ENCODE measurements at places on chromosomes 1 and 21. TPM values are rescaled to one million over a fixed set of nuclear protein-coding genes. Genes with fewer than 3 reads are reported as not detected.

The MUL1 gene
- 36.0 TPM for total RNA-seq

- no peaks in the 10 kb centered on the region for H3K4me1 ChIP-seq
- no peak overlapping the region for H3K27ac ChIP-seq
- H3K4me3 ChIP-seq: no peak overlapping the region
- H3K27me3 ChIP-seq: no peaks in the 10 kb centered on the region
- DNase-seq: no peak
Measured at GRCh38 chr1:195185321-195185720, 1422.9 kb downstream of the KCNT2 start.

- H3K36me3 ChIP-seq: no peaks in the 10 kb centered on the region
- H3K27ac ChIP-seq: no peak overlapping the region
- H3K4me3 ChIP-seq: no peak overlapping the region
- no peak for DNase-seq
Measured at GRCh38 chr1:168442931-168443330, 100.9 kb downstream of the XCL2 start.

- no peak overlapping the region for H3K4me3 ChIP-seq
- H3K27me3 ChIP-seq: peaks cover 7% of the 10 kb centered on the region
- H3K36me3 ChIP-seq: no peaks in the 10 kb centered on the region
- H3K27ac ChIP-seq: no peak overlapping the region
- DNase-seq: no peak
- H3K4me1 ChIP-seq: no peaks in the 10 kb centered on the region
Measured at GRCh38 chr1:37776946-37777516, 12.1 kb upstream of the EPHA10 start.

GRCh38 chr1:240341365-240342250 is 249.9 kb downstream of the FMN2 start:
- no peak overlapping the region for H3K27ac ChIP-seq
- H3K4me3 ChIP-seq: no peak overlapping the region
- no peaks in the 10 kb centered on the region for H3K36me3 ChIP-seq

- no peaks in the 10 kb centered on the region for H3K36me3 ChIP-seq
- no peak for DNase-seq
- no peak overlapping the region for H3K4me3 ChIP-seq
- H3K4me1 ChIP-seq: no peaks in the 10 kb centered on the region
Measured at GRCh38 chr1:65105596-65105995, 42.4 kb upstream of the AK4 start.

The MATN1 gene
- total RNA-seq: 0.08 TPM

- H3K27me3 ChIP-seq: no peaks in the 10 kb centered on the region
- H3K4me3 ChIP-seq: no peak overlapping the region
- no peaks in the 10 kb centered on the region for H3K4me1 ChIP-seq
- no peak for DNase-seq
Measured at GRCh38 chr1:107451715-107452114, 310.9 kb downstream of the NTNG1 start.

The SNRPE gene
- 97.7 TPM for total RNA-seq

The INSRR gene
- total RNA-seq: not detected

The TMEM52 gene
- total RNA-seq: 1.2 TPM

The TPTE gene
- total RNA-seq: not detected

DNA sequence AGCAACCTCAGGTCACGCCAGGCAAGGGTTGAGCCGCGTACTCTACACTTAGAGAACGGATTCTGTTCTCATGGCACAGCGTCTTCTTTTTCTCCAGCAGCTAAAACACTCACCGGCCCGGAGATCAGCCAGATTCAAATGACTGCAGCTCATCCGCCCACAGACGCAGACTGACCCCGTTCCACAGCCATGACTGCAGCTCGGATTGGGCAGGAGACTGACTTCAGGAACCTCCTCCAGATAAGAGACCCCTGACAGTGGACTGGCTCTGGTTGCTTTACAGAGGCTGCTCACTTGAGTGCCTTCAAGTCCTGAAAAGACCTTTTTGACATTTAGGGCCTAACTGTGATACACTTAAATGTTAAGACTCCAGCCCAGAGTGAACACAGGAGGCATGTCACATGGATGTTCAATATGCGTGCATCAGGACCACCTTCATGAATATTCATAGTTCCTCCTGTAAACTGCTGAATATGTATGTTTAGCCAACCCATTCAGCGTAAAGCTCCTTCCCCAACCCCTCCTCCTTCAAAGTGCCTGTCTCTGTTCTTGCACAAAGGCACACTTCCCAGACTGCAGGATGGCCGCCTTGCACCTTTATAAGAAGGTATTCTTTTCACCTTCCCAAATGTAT is 42.6 kb downstream of the BACE2 start:
- no peak overlapping the region for H3K27ac ChIP-seq
- no peak for DNase-seq
- H3K4me1 ChIP-seq: no peaks in the 10 kb centered on the region

DNA sequence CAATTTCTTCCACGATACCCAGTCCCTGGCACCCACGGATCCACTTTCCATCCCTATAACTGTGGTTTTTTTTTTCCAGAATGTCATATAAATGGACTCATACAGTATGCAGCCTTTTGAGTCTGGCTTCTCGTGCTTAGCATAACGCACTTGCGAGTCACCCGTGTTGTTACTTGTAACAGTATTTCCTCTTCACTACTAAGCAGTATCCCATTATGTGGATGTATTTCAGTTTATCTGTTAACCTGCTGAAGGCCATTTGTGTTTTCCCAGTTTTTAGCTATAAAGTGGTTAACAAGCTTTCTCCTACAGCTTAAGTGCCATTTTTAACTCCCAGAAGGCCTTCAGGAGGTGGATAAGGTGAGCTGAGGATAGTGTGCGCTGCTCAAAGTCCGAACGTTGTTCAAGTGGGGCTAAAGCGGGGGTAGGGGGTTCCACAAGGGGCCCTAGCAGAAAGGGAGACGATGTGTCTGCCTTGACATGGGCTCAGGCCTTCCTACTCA is 829 bp downstream of the ADAR start:
- peak overlapping the region; percentile 81 for H3K4me3 ChIP-seq
- H3K4me1 ChIP-seq: peaks cover 17% of the 10 kb centered on the region

GRCh38 chr1:88851303-88852063 is 39.9 kb downstream of the GTF2B start:
- H3K27ac ChIP-seq: no peak overlapping the region
- H3K27me3 ChIP-seq: no peaks in the 10 kb centered on the region
- no peak overlapping the region for H3K4me3 ChIP-seq
- no peaks in the 10 kb centered on the region for H3K4me1 ChIP-seq
- H3K36me3 ChIP-seq: peaks cover 56% of the 10 kb centered on the region

DNA sequence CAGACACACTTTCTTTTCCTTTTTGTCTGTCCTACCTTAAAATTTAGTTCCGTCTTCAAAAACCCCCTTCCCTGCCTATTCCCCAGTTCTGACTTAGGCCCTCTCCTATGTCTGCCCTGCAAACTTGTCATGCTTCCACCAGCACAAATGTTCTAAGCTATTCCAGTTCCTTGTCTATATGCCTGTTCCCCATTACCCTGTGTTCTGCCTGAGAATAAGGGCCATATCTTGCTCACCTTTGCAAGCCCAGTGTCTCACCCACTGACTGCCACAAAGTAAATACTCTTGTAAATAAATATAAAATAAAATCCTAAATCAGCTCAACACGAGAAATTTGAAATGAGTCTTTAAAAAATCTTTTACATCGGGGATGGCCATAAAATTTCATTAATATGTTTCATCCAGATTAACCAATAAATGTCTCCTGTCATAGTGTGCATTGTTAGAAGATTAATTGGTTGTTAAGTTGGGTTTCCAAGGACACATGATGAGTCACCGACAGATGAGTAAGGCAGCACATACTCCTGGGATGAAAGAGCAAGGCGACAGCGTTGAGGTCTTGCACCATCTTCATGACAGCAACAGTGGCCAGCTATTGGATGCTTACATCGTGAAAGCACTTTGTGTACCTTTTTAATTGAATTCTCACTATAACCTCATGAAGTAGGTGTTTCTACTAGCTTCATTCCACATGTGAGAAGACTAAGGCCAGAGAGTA is 92.6 kb upstream of the NGF start:
- no peaks in the 10 kb centered on the region for H3K4me1 ChIP-seq
- H3K27me3 ChIP-seq: no peaks in the 10 kb centered on the region
- DNase-seq: no peak
- H3K27ac ChIP-seq: no peak overlapping the region
- no peaks in the 10 kb centered on the region for H3K36me3 ChIP-seq
- H3K4me3 ChIP-seq: no peak overlapping the region

DNA sequence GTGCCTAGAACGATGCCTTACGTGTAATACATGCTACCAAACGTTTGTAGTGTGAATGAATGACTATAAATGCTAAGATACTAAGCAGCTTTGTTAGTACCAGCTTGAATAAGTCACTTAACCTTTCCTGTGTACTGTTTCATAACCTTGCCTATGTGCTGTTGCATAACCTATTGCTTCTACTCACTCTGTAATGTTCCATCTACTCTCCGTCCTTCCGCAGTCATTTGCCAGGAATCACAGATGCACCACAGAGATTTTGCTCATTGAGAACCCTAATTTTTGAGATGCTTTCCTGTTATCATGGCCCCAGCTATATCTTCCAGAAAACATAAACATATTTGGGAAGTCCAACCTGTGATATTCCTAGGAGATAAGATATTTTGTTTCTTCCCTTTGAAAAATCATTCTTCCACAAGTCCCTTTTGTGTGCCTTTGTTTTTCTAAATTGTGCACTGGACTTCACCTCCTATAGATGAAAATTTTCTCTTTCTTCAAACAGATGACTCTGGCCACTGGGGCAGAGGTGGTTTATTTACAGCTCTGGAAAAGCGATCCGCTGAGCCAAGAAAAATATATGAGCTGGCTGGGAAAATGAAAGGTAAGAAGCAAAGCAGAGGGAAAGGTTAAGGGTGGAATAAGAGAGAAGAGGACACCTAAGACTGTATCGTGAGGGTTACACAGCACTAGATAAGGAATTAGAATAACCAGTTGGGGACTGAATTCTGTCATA is 44.8 kb downstream of the CHD1L start:
- H3K27me3 ChIP-seq: no peaks in the 10 kb centered on the region
- H3K36me3 ChIP-seq: peaks cover 100% of the 10 kb centered on the region
- no peak overlapping the region for H3K27ac ChIP-seq
- H3K4me1 ChIP-seq: no peaks in the 10 kb centered on the region

DNA sequence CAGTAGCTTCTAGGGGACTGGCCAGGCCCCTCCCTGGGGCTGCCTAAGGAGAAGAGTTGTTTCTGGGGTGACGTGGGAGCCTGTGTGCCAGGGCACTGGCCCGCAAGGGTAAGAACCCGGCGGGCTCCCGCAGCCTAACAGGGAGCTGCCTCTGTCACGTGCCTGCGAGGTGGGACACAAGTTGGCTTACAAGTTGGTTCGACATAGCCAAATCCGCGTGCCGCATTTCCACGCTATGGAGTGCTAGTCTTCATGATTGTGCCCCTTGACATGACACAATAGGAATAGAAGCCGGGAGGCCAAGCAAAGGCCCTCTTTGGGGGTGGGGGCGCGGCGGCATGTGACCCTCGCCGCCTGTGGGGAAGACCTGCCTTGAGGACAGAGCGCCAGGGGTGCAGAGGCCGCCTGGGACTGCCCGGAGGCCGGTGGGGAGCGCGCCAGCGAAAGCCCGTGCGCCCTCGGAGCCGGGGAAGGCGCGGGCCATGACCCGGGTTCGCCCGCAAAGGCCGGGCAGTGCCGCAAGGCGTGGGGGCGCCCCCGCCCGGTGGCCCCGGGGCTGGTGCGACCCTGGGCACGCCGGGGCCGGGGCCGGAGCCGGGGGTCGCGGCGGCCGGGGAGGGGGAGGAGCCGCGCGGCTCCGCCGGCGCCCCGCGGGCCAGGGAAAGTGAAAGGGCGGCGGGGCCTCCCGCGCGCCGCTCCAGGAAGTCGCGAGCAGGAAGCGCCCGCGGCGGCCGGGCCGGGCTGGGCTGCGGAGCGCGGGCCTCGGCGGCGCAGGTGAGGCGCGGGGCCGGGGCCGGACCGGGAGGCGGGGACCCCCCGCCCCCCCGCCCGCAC is at the start of gene SLC37A1:
SLC37A1 (plus strand) TSS at position 702 of the 834 bp plus-strand sequence. CDS start 4,603 bp downstream, outside the sequence.
- no peaks in the 10 kb centered on the region for H3K36me3 ChIP-seq
- H3K27ac ChIP-seq: peak within 1 kb of the TSS; percentile 82

- H3K4me3 ChIP-seq: no peak overlapping the region
- H3K36me3 ChIP-seq: no peaks in the 10 kb centered on the region
- H3K27ac ChIP-seq: no peak overlapping the region
- H3K4me1 ChIP-seq: peaks cover 2% of the 10 kb centered on the region
- DNase-seq: no peak
Measured at GRCh38 chr1:66681686-66682085, 70.6 kb upstream of the DYNLT5 start.

The SPSB1 gene
- 39.4 TPM for total RNA-seq

GRCh38 chr1:202987922-202988583 is 19.1 kb upstream of the TMEM183A start:
- no peak for DNase-seq
- H3K27ac ChIP-seq: no peak overlapping the region
- H3K4me3 ChIP-seq: no peak overlapping the region
- H3K27me3 ChIP-seq: no peaks in the 10 kb centered on the region
- H3K36me3 ChIP-seq: no peaks in the 10 kb centered on the region

GRCh38 chr1:151158751-151159251 is 2.4 kb downstream of the TNFAIP8L2 start:
- peaks cover 49% of the 10 kb centered on the region for H3K4me1 ChIP-seq
- H3K27ac ChIP-seq: peak overlapping the region; percentile 93
- H3K36me3 ChIP-seq: peaks cover 29% of the 10 kb centered on the region

GRCh38 chr1:15885701-15886610 is 38.4 kb downstream of the SPEN start:
- H3K27me3 ChIP-seq: no peaks in the 10 kb centered on the region
- peak overlapping the region; percentile 92 for H3K27ac ChIP-seq
- DNase-seq: peak; percentile 97
- peaks cover 60% of the 10 kb centered on the region for H3K4me1 ChIP-seq
- peak overlapping the region; percentile 31 for H3K4me3 ChIP-seq

GRCh38 chr1:177306981-177307380 is 136.2 kb downstream of the BRINP2 start:
- no peak overlapping the region for H3K4me3 ChIP-seq
- H3K36me3 ChIP-seq: no peaks in the 10 kb centered on the region
- no peaks in the 10 kb centered on the region for H3K27me3 ChIP-seq
- no peak for DNase-seq
- no peaks in the 10 kb centered on the region for H3K4me1 ChIP-seq

GRCh38 chr1:111045033-111045722 is 81.5 kb upstream of the LRIF1 start:
- H3K4me1 ChIP-seq: no peaks in the 10 kb centered on the region
- H3K4me3 ChIP-seq: no peak overlapping the region
- peak; percentile 1 for DNase-seq
- peaks cover 9% of the 10 kb centered on the region for H3K27me3 ChIP-seq
- no peaks in the 10 kb centered on the region for H3K36me3 ChIP-seq

- H3K27ac ChIP-seq: no peak overlapping the region
- DNase-seq: no peak
- H3K36me3 ChIP-seq: peaks cover 44% of the 10 kb centered on the region
- no peaks in the 10 kb centered on the region for H3K27me3 ChIP-seq
- H3K4me1 ChIP-seq: no peaks in the 10 kb centered on the region
- H3K4me3 ChIP-seq: no peak overlapping the region
Measured at GRCh38 chr1:223126741-223127140, 16.3 kb downstream of the TLR5 start.

The FNDC5 gene
- 4.6 TPM for total RNA-seq

- H3K36me3 ChIP-seq: no peaks in the 10 kb centered on the region
- H3K4me1 ChIP-seq: no peaks in the 10 kb centered on the region
- H3K27me3 ChIP-seq: no peaks in the 10 kb centered on the region
- H3K27ac ChIP-seq: no peak overlapping the region
- no peak overlapping the region for H3K4me3 ChIP-seq
- peak; percentile 91 for DNase-seq
Measured at GRCh38 chr1:36516372-36517010, 33.8 kb upstream of the CSF3R start.

The OR10Z1 gene
- total RNA-seq: not detected

Data from left lung (tissue), 14 donors.